Endothelial cell (in vitro differentiated cells): ENCODE measurements at places on chromosomes 6 and 20. TPM values are rescaled to one million over a fixed set of nuclear protein-coding genes. Genes with fewer than 3 reads are reported as not detected.

GRCh38 chr6:160393891-160394653, 45.9 kb downstream of the SLC22A3 start:
- no peak for DNase-seq

GRCh38 chr6:155038527-155038926, 43.4 kb downstream of the TIAM2 start:
- DNase-seq = no peak

DNA sequence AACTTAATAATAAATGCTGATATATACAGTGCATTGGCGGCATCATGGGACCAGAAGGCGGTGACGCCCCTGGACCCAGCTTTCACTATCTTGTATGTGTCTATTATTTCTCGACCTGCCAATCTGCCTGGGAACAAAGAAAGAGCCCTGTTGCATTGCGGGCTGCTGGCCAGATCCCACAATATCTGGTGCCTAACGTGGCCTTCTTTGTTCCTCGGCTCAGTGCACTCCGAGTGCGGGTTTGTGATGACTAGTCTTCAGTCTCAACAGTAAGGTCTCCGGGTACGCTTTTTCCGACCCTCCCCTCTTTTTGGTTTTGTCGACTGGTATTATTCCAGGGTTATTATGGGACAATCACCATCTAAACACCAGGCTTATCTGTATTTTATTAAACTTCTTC, 291.5 kb downstream of the TBC1D32 start:
- no peak for DNase-seq

GRCh38 chr20:62808211-62808865, 3.7 kb downstream of the OGFR start:
- peak; percentile 83 for DNase-seq

The SLC12A5 gene
- 8.8 TPM for total RNA-seq

The FERMT1 gene
- total RNA-seq = 0.62 TPM

The CLVS2 gene
- total RNA-seq = 0.28 TPM

DNA sequence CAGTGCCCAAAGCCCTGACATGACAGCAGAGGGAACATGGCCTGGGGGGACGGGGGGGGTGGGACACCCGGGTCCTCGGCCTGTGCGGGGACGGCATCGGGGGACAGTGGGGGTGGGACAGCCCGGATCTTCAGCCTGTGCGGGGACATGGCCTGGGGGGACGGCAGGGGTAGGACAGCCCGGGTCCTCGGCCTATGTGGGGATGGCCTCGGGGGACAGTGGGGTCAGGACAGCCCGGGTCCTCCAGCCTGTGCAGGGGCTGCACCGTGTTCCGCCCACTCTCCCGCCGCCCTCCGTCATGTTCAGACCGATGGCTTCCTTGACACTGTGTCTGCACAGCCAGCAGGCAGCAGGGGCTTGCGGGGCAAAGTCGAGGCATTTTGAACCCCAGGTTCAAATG, 7.0 kb downstream of the BIRC7 start:
- no peak for DNase-seq

- DNase-seq = peak; percentile 89
Observed at GRCh38 chr6:44237813-44238433, 9.0 kb upstream of the HSP90AB1 start.

The RSPO3 gene
- 0.59 TPM for total RNA-seq

The CTAGE9 gene
- not detected for total RNA-seq

The OR12D3 gene
- not detected for total RNA-seq
